ENCODE measurements at places on chromosomes 2 and 18. TPM values are rescaled to one million over a fixed set of nuclear protein-coding genes. Genes with fewer than 3 reads are reported as not detected.

GRCh38 chr2:224221455-224221913 is 180.4 kb downstream of the FAM124B start:
- DNase-seq: no peak

SIGLEC15 gene
- total RNA-seq: 0.16 TPM

DNA sequence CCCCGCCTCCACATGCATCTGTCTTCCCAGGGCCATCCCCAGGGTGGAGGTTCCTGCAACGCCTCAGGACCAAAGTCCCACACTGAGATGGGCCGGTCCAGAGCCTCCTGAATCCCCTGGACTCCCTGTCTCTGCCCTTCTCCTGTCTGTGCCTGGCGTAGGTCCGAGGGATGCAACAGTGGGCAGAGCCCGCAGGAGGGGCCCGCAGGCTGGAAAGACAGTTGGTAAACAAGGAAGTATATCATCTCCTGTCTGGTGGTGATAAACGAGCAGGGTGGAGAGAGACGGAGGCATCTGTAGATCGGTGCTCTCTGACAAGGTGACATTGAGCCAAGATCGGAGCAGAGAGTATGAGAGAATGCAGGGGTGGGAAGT is 72.6 kb upstream of the RAB6C start:
- DNase-seq: no peak

EML6 gene
- total RNA-seq: 3.4 TPM

DNA sequence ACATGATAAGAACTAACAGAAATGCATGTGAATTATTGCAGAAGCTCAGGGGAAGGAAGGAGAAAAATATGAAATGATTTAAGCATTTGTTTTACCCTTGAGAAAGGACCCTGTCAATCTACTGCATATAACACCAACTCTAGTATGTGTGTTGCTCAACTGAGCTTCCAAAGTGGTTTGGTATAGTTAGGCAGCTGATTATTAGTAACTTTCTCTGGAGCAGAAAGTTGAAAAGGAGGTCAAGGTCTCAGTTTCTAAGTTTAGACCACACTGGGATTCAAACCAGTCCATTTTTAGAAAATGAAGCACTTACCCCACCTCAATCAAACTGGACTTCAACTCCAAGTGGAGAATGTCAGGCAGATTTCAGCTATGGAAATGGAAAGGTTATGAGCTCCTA is 123.3 kb upstream of the CDC42EP3 start:
- DNase-seq: no peak

CD8B2 gene
- total RNA-seq: 0.26 TPM

CCDC141 gene
- total RNA-seq: 1.5 TPM

DNA sequence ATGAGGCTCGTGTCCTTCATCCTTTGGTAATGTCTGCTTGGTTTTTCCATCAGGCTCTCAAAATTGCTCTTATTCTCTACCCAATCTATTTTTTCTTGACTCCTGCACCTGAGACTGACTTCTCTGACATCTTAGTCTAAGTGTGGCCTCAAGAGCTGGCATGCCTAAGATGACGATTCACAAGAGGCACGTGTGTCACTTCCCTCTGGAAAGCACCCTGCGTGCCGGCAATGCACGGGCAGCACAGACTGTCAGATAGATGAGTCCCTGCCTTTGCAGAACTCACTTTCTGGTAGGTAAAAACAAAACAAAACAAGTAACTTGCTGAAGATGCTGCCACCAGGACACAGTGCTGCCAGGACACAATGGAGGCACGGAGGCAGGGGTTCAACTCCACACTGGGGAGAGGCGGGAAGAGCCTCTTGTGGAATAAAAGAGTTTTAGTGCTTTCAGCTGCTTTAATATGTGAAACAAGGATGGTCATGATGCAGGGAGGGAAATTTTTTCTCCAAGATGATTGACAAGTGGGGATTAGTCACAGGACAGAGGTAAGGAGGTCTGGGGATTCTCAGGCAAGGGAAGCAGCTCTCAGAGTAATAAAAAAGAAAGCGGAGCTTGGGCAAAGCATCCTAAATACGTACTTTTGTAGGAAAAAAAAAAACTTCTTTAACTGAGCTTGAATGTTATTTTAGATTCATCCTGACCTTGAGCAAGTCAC is 27.3 kb downstream of the CYB5A start:
- no peak for DNase-seq

DNAJC5G gene
- 0.47 TPM for total RNA-seq

BIN1 gene
- total RNA-seq: 65.7 TPM

- DNase-seq: no peak
Observed at GRCh38 chr2:191625446-191625845, 52.5 kb upstream of the NABP1 start.

DSG4 gene
- 0.24 TPM for total RNA-seq

DNA sequence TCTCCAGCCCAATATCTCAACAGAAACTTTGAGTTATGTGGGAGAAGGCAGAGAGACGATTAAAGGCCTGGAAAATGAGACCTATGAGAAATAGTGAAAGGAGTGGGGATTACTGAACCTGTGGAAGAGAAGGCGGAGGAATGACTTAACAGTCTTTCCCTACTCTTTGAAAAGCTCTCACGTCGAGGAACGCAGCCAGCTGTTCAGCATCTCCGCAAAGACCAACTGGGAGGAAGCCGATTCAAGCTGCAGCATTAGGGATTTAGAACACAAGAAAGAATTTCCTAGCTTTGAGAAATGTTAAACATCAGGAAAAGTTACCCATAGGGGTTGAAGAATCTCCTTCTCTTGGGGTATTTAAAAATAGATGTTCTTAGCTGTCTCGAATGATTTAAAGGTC is 233.2 kb upstream of the PARD3B start:
- no peak for DNase-seq

DNA sequence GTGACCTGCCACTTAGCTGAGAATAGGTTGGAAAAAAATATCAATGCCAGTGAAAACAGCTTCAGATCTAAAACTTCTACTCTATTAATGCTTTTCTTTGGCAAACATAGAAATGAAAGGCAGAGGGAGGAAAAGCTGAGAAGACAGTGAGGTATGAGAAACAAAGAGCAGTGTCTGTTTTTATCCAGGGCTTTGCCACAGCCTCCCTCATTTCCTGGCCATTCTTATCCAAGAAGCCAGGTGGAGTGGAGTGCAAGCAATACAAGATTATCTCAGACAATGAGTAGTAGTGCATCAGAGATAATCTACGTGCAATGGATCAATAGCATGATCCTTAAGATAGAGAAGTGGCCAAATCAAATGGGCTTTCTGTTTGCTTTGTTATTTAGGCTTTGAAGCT is 808.7 kb upstream of the PIK3C3 start:
- no peak for DNase-seq

- DNase-seq: peak; percentile 86
Observed at GRCh38 chr2:240604291-240604938, 17.9 kb downstream of the CAPN10 start.

ZDBF2 gene
- 3.9 TPM for total RNA-seq

- DNase-seq: no peak
Observed at GRCh38 chr18:79849328-79850207, 51.8 kb downstream of the KCNG2 start.

DNA sequence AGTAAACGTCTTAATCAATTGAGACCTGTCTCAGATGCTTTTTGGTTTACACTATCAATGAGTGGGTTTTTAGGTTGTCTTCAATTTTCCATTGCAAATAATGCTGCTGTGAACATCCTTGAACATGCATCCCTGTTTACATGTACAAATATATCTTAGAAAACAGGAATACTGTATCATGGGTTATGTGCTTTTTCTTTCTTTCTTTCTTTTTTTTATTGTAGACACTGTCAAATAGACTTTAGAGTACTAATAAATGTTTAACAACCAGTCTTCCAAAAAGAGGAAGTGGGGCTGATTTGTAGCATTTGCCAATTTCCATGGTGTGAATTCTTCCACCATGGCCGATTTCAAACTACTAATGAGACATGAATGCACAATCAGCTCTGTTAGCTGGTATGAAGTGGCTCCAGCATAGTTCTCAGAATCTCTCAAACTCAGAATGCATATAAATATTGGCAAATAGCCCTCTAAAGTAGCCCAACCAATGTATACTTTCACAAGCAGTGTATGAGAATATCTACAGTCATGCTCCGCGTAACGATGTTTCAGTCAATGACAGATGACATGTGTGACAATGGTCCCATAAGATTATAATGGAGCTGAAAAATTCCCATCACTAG is 50.3 kb upstream of the B3GNT2 start:
- DNase-seq: no peak

NOTO gene
- total RNA-seq: not detected

DNA sequence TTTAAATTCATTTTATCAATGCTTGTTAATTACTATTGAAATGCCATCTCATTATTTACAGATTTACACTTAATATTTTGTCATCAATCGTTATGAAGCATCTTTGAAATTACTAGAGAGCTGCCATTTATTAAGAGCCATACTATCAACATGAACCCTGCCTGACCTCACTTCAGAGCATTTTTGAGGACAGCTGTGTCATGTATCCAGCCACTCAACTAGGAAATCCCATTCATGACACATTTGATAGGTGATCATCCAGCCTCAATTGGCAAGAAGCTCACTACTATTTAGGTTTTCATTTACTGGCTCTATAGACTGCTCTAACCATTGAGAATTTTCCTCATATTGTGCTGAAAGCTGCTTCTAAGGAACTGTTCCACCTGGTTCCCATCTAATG is 40.6 kb upstream of the TLK1 start:
- no peak for DNase-seq

DNA sequence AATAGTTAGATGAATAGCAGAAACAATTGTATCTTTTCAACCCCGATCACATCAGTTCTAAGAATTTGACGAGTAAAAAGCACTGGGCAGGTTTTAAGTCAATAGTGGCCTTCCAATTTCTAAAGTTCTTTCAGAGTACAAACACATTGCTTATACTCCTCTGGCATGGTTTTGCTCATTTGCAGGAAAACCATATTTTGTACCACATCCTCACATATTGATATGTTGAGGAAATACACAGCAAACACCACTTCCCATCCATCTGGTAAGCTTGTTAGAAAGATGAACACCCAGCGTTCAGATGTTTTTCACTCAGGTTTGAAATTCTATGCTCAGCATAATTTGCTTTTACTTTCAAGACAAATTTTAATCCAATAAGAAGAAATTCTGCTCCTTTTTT is 344.6 kb upstream of the ACVR2A start:
- no peak for DNase-seq

NOSTRIN gene
- total RNA-seq: 27.3 TPM

TMX3 gene
- total RNA-seq: 32.4 TPM

EFR3B gene
- 1.9 TPM for total RNA-seq

DNA sequence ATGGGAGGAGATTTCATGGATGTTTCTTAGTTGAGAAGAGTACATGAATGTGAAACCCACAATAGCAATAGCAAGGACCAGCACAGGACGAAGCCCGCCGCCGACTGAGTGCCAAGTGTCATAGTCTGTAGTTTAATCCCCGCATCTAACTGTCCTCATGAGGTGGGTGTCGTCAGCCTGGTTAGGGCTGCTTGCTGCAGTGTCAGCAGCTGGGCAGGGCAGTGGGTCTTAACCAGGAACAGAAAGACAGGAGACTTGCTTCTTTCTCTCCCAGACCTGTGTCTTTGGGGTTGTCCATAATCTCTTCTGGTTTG is 146.6 kb downstream of the VAPA start:
- DNase-seq: no peak

- no peak for DNase-seq
Observed at GRCh38 chr2:237539681-237540080, 26.7 kb upstream of the PRLH start.

DNA sequence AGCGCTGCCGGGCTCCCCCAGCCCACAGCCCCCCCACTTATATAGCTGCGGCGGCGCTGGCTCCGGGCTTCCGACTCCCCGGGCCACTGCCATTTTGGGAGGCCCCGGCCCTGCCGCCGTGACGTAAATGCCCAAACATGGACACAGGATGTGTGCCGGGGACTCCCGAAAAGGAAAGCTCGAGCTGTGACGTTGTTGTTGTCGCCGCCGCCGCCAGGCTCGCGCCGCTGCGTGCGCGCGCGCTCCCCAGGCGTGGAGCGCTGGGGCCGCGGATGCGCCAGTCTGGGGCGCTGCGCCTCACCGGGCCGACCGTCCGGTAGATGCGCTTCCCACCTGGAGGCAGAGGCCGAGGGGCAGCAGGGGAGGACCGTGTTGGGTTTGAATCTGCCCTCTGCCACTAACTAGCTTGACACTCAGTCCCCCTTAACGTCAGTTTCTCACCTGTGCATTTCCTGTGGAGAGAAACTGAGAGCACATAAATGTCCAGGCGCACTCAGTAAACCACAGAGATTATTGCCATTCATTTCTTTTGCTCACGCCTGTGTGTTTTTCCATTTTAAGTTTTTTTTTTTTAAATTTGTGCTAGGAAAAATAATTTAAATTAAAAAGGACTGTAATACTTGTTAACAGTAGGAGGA is at the start of gene EGR4:
Gene EGR4 (minus strand): TSS at position 15 of the 638 bp plus-strand sequence. CDS start 231 bp downstream, outside the sequence.
- peak; percentile 58 for DNase-seq

- DNase-seq: no peak
Observed at GRCh38 chr2:6914828-6915227, 2.4 kb upstream of the RNF144A start.

RAB6D gene
- total RNA-seq: 4.3 TPM

GRCh38 chr18:13572148-13572547 is 154.2 kb downstream of the FAM210A start:
- no peak for DNase-seq

GRCh38 chr18:39574897-39575296 is 2009.3 kb upstream of the CELF4 start:
- no peak for DNase-seq

- DNase-seq: no peak
Observed at GRCh38 chr2:1495676-1496358, 82.6 kb downstream of the TPO start.

SAG gene
- not detected for total RNA-seq

- DNase-seq: no peak
Observed at GRCh38 chr18:50855976-50856757, 22.8 kb upstream of the ME2 start.

GRCh38 chr2:101762451-101763171 is 65.1 kb downstream of the MAP4K4 start:
- DNase-seq: no peak

DNA sequence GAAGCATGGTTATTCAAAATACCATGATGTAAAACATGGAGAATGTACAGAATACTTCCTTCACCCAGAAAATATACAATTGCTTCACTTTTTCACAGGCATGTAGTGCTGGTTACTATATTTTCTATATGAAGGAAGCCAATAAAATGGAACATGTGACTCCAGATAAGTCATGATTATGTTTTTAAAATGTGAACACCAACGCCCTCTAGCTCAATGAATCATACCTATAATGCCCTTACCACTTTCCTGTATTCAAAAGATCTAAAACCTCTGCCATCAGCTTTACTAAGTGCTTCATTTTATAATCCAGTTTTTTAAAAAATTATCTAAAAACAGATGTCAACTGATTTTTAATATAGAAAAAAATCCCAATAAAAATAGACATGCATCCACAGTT is 59.9 kb downstream of the SMAD2 start:
- DNase-seq: no peak

TEKT4 gene
- not detected for total RNA-seq

PTPRN gene
- 1.0 TPM for total RNA-seq

MDH1 gene
- total RNA-seq: 177 TPM

UGT1A3 gene
- total RNA-seq: 2.6 TPM

FOXD4L1 gene
- total RNA-seq: not detected

CPLX4 gene
- not detected for total RNA-seq

- no peak for DNase-seq
Observed at GRCh38 chr2:225764346-225764745, 364.8 kb downstream of the NYAP2 start.

BCL11A gene
- 40.7 TPM for total RNA-seq

Data from mucosa of descending colon (tissue), 3 donors.